ENCODE measurements at places on chromosomes 16 and 17. TPM values are rescaled to one million over a fixed set of nuclear protein-coding genes. Genes with fewer than 3 reads are reported as not detected.

The WFDC1 gene
- 143 TPM for total RNA-seq

The GNGT2 gene
- total RNA-seq = not detected

The DNAI2 gene
- not detected for total RNA-seq

The HOXB6 gene
- total RNA-seq = 4.8 TPM

DNA sequence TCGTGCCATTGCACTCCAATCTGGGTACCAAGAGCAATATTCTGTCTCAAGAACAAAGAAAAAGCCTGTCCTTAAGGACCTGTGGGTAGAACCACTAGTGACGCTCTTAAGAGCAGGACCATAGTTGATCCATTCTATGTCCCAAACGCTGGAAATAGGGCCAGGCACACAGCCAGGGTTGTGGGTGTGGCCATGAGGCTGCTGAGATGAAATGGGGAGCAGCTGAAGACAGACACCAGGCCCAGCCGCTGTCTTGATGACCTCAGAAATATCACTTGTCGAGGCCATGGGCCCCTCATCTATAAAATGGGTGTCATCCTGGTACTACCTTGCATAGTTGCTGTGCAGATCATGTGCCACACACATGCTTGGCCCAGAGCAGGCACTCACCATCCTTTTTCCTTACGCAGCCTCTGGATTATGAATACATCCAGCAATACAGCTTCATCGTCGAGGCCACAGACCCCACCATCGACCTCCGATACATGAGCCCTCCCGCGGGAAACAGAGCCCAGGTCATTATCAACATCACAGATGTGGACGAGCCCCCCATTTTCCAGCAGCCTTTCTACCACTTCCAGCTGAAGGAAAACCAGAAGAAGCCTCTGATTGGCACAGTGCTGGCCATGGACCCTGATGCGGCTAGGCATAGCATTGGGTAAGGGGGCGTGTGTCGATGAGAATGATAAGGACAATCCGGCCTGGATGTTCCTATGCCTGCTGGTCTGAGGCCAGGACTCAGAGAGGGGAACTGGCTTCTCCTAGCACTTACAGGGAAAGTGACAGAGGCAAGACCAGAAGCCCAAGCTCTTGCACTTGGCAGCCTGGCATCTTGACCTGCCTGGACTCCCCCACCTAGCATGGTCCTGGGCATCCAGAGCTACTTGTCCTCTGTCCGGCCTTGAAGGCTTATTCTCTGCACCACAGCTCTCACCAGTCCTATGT is 25.5 kb downstream of the CDH5 start:
- no peaks in the 10 kb centered on the region for H3K27me3 ChIP-seq
- no peak overlapping the region for H3K4me3 ChIP-seq

DNA sequence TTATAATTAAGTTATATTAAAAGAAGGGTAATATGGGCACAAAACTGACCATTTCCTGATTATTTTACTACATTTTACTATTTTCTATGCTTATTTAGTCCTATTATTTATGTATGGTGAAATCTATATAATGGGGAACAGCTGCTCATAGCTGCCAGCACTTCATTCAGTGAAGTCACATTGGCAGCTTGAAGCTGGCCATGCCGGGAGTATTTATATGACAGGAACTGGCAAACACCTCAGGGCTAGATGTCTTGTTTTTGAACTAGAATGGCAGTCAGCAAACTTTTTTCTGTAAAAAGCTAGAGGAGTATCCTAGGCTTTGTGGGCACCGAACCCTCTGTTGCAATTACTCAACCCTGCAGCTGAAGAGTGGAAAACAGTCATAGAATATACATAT is 104.1 kb downstream of the CDH13 start:
- H3K27me3 ChIP-seq = no peaks in the 10 kb centered on the region
- H3K4me3 ChIP-seq = no peak overlapping the region
- H3K36me3 ChIP-seq = peaks cover 23% of the 10 kb centered on the region
- H3K4me1 ChIP-seq = peaks cover 16% of the 10 kb centered on the region
- no peak overlapping the region for H3K27ac ChIP-seq
